ENCODE measurements at places on chromosomes 3 and 15. TPM values are rescaled to one million over a fixed set of nuclear protein-coding genes. Genes with fewer than 3 reads are reported as not detected.

Gene HIGD2B
- not detected for total RNA-seq

Gene SNX33
- 35.5 TPM for total RNA-seq

Gene ZDHHC23
- 23.8 TPM for total RNA-seq

Gene NDUFAF3
- 122 TPM for total RNA-seq

- no peaks in the 10 kb centered on the region for H3K4me1 ChIP-seq
- H3K27ac ChIP-seq: no peak overlapping the region
- DNase-seq: no peak
- H3K36me3 ChIP-seq: no peaks in the 10 kb centered on the region
- no peaks in the 10 kb centered on the region for H3K27me3 ChIP-seq
- H3K4me3 ChIP-seq: no peak overlapping the region
Observed at GRCh38 chr3:119098619-119099222, 47.2 kb upstream of the TEX55 start.

GRCh38 chr3:24704496-24704895 lies 209.8 kb upstream of the THRB start:
- no peaks in the 10 kb centered on the region for H3K36me3 ChIP-seq
- DNase-seq: no peak
- no peaks in the 10 kb centered on the region for H3K27me3 ChIP-seq

- no peak overlapping the region for H3K27ac ChIP-seq
- DNase-seq: no peak
- no peaks in the 10 kb centered on the region for H3K36me3 ChIP-seq
- no peaks in the 10 kb centered on the region for H3K4me1 ChIP-seq
Observed at GRCh38 chr15:55344206-55344605, 25.2 kb downstream of the PIGB start.

GRCh38 chr3:86702381-86702958 lies 288.5 kb downstream of the VGLL3 start:
- H3K4me3 ChIP-seq: no peak overlapping the region
- H3K36me3 ChIP-seq: no peaks in the 10 kb centered on the region
- no peak overlapping the region for H3K27ac ChIP-seq
- DNase-seq: no peak
- no peaks in the 10 kb centered on the region for H3K4me1 ChIP-seq
- H3K27me3 ChIP-seq: no peaks in the 10 kb centered on the region

DNA sequence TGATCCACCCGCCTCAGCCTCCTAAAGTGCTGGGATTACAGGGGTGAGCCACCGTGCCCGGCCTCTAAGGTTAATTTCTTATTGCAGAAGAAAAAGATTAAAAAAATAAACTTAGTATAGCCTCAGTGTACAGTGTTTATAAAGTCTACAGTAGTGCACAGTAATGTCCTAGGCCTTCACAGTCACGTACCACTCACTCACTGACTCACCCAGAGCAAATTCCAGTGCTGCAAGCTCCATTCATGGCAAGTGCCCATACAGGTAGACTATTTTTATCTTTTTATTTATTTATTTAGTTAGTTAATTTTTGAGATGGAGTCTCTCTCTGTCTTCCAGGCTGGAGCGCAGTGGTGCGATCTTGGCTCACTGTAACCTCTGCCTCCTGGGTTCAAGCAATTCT lies 3.2 kb upstream of the FLNB start:
- H3K4me1 ChIP-seq: peaks cover 14% of the 10 kb centered on the region
- H3K27me3 ChIP-seq: no peaks in the 10 kb centered on the region
- DNase-seq: no peak
- H3K27ac ChIP-seq: peak overlapping the region; percentile 33
- no peak overlapping the region for H3K4me3 ChIP-seq

- DNase-seq: peak; percentile 48
- no peaks in the 10 kb centered on the region for H3K27me3 ChIP-seq
Observed at GRCh38 chr3:15361494-15362214, 29.3 kb upstream of the SH3BP5 start.

- H3K36me3 ChIP-seq: no peaks in the 10 kb centered on the region
- H3K27ac ChIP-seq: peak overlapping the region; percentile 67
- H3K4me3 ChIP-seq: peak overlapping the region; percentile 49
- DNase-seq: no peak
- H3K27me3 ChIP-seq: no peaks in the 10 kb centered on the region
- no peaks in the 10 kb centered on the region for H3K4me1 ChIP-seq
Observed at GRCh38 chr3:138348754-138349739, 668 bp downstream of the MRAS start.

DNA sequence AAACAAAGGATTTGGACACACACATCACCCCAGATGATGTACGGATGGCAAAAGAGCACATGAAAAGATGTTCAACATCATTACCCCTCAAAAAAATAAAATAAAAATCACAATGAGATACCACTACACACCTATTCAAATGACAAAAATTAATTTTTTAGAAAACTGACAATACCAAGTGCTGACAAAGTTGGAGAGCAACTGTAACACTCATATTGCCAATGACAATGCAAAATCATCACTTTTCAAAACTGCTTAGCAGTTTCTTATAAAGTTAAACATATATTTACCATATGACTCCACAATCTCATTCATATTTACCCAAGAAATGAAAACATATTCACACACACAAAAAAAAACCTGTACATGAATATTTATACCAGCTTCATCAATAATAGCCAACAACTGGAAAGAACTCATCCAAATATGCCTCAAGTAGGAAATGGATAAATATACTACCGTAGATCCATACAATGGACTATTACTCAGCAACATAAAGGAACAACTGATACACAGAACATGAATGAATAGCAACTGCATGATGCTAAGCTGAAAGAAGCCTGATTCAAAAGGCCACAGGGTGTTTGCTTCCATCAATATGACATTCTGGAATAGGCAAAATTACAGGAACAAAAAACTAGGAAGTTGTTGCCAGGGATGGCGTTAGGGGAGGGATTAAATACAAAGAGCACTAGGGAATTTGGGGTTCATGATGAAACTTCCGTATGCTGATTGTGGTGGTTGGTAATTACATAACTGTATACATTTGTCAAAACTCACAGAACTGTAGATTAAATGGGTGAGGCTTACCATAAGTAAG lies 1.3 kb downstream of the FSIP1 start:
- H3K27me3 ChIP-seq: no peaks in the 10 kb centered on the region
- H3K4me1 ChIP-seq: no peaks in the 10 kb centered on the region
- H3K36me3 ChIP-seq: no peaks in the 10 kb centered on the region
- DNase-seq: no peak
